H9 (cell line): ENCODE measurements at places on chromosomes 11 and 22. TPM values are rescaled to one million over a fixed set of nuclear protein-coding genes. Genes with fewer than 3 reads are reported as not detected.

- no peak for DNase-seq
Observed at GRCh38 chr11:123110397-123110796, 48.5 kb upstream of the HSPA8 start.

DNA sequence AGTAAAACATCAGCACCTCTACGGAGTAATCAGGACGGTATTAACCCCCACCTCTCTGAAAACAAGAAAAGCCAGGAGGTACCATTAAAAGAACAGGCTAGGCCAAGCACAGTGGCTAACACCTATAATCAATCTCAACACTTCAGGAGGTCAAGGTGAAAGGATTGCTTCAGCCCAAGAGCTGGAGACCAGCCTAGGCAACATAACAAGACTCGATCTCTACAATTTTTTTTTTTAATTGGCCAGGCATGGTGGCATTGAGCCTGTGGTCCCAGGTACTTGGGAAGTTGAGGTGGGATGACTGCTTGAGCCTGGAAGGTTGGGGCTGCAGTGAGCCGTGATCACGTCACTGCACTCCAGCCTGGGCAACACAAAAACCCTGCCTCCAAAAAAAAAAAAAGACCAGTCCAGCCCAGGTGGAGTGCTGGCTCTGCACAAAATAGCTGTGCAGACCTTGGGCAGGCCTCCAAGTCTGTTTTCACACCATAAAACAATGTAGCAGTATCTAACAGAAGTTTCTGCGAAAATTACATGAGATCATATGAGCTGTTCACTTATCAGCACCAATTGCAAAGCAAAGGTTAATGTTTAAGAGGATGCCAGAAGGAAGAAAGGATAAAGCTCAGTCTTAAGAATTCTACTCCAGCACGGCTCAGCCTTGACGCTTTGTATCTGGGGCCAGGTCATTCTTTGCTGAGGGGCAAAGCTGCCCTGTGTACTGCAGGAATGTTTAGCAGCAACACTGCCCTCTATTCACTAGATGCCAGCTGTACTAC lies 14.8 kb downstream of the CHKA start:
- no peak for DNase-seq

DNA sequence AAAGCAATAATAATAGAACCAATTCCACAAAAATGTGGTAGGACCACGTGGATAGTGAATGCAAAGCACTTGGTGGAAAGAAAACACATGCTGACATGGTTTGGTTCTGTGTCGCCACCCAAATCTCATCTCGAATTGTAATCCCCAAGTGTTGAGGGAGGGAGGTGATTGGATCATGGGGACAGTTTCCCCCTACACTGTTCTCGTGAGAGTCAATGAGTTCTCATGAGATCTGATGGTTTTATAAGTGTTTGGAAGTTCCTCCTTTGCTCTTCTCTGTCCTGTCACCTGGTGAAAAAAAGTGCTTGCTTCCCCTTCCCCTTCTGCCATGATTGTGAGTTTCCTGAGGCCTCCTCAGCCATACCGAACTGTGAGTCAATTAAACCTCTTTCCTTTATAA lies 421.9 kb upstream of the CADM1 start:
- DNase-seq = no peak

GRCh38 chr11:36110668-36111410 lies 167.0 kb downstream of the LDLRAD3 start:
- no peak for DNase-seq

DNA sequence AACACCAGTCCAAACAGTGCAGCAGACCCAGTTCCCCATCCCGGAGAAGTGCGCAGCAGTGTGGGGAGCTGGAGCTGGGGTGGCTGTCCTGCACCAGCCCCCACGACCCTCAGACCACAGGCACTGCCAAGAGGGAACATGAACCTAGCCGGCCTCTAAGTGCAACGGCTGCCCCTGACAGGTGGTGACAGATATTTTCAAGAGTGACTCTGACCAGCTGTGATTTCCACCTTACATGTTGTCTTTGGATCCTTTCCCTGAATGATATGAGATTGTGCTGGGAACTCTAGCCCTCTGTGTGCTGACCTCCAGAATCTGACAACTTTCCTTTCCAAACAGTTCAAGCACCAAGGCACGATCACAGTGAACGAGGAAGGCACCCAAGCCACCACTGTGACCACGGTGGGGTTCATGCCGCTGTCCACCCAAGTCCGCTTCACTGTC lies 12.6 kb downstream of the SERPIND1 start:
- DNase-seq = no peak

DNA sequence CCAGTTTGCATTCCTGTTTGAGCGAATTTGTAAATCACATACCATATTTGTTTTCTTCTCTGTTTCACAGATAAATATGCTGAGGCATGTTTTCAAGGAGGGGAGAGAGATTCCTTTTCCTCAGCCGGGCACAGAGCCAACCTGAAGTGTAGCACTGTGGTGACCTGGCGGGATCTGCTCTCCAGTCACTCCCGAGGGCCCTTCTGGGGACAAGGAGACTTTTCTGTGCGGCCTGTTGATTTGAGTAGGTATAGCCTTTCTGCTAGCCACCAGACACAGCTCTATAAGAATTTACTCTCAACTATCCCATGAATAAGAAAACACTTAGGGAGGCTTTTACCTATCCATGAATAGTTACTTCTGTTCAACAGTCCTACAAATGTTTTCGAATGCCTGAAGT lies 63.5 kb upstream of the FDX1 start:
- no peak for DNase-seq

DNA sequence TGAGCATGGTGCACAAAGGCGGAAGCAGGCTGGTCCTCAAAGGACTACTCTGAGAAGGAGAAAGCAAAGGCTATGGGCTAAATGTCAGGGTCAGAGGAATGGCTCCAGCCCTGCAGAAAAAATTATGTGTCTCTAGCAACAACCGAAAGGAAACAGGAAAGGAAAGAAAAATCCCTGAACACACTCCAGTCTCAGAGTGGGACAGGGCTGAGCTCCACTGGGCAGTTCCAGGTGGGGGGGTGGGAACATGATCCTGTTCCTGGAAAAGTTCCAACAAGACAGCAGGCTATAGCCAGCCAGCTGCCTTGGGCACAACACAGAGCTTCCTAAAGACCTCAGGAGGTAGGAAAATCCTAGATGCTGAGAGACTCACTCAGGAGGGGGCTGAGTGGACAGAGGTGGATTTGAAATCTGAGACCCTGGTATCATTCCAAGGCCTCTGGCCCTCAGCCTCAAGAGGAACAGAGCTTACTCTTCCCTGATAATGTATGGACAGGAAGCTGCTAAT lies 1088.2 kb downstream of the TBC1D22A start:
- DNase-seq = no peak

DNA sequence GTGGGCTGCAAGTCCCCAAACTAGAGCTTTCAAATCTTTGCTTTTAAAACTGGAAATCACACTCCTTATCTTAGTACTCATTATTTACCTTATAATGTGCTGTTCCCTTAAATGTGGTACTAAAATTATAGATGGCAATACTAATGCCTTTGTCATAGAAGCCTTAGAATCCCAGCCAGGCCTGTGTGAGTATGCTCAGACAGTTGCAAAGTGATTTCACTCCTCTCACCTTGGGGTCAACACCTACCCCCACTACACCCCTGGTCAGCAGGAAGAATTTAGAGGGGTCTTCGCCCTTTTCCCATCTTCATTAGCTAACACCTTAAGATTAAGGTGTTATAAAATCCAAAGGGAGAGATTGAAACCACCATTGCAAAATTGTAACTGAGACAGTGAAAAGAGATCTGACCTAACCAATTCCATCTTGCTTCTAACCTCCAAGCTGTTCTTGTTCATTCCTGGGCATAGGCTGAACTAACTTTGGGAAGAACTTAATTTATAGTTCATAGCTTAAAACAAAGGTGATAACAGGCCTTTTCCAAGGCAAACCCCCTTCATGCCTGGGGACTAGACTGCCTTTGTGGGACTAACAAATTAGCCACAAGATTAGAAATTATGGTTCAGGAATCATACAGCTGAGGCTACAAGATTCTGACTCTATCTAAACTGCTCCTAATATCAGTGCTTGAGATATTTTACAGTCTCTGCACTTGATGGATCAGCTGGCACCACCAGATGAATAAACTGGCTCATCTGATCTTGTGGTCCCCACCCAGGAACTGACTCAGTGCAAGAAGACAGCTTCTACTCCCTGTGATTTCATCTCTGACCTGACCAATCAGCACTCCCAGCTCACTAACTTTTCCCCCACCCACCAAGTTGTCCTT lies 10.4 kb upstream of the MRPL17 start:
- DNase-seq = no peak

GRCh38 chr11:62573006-62573591 lies 592 bp downstream of the EEF1G start:
- DNase-seq = no peak

DNA sequence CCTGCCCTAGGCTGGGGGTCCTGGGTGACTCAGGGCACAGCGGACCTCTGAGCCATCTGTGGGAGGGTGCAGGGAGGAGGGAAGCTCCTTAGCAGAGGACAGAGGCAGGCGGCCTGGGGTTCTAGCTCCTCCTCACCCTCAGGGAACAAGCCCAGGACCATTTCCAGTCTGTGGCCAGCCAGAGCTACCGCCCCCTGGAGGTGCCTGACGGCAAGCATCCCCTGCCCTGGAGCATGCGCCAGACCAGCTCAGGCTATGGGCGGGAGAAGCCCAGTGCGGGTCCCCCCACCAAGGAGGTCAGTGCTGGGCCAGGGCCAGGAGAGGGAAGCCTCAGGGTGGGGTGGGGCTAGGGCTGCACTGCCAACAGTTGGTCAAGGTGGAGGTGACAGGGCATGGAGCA lies 26.0 kb upstream of the LRRC10B start:
- peak; percentile 89 for DNase-seq

- DNase-seq = no peak
Observed at GRCh38 chr11:71485466-71485865, 32.5 kb downstream of the NADSYN1 start.

GRCh38 chr22:36910461-36910860 lies 3.0 kb upstream of the CSF2RB start:
- DNase-seq = no peak

GRCh38 chr11:28137832-28138231 lies 29.6 kb downstream of the METTL15 start:
- no peak for DNase-seq

- no peak for DNase-seq
Observed at GRCh38 chr11:76620489-76620888, 50.1 kb downstream of the LRRC32 start.

DNA sequence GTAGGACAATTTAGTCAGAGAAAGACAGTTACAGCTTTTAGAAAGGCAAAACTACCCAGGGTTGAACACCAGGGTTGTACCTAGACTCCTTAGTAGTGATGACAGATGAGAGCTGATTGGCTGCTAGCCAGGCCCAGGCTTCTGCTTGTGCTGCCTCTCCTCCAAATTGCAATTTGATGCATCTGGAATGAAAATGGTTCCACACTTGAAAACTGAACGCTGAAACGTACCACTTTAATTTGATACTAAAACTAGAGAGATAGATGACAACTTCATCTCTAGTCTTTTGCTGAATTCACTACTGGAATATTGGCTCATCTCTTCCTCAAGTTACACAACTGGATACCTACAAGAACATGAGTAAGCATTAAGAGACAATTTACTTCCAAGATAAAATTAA lies 19.2 kb upstream of the FNBP4 start:
- DNase-seq = no peak

DNA sequence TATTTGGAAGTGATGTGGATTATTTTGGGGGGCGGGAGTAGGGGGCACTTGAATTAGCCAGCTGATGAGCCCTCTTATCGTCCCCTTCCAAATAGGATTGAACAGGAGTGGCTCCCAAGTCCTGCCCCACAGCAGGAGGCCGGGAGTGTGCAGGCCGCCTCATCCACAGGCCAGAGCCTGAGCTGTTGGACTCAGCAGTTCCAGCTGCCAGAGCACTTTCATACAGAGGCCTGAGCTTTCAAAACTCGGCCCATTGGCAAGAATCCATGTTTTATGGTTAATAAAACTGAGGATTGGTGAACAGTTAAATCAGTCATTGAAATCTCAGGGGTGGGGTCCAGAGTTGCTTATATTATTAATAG lies 9.6 kb downstream of the FAM118A start:
- DNase-seq = no peak

DNA sequence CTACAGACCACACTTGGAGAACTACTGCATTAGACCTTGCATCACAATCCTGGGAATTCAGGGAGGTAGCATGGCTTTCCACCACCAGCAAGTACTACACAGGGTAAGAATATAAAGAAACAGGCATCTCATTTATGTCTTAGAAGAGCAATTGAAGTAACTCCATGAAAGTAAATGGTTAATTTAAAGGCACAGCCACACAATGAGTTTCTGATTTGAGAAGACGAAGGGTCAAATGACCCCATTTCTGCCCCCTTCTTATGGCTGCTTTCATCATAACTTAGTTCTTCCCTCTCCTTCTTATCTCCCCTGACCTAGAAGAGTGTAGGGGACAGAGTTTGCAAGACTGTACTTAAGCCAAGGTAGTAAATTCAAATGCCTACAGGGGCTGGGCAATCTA lies 6.0 kb downstream of the TRIM66 start:
- no peak for DNase-seq

DNA sequence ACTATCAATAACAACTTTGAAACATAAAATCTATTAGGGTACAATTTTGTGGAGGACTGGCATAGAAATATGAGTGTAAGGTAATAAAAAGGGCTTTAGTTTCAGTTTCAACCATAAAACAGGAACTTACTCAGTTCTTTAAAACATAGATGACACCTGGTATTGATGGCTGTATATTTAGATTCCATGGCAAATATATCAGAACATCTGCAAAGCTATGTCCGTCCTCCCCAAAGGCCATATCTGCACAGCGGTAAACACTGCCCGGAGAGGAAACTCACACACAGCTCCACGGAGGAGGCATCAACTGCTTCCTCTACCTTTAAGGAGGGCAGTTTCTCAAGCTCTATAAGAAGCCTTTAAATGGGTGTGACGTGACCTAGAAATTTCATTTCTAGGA lies 993.3 kb downstream of the BRD1 start:
- DNase-seq = no peak

DNA sequence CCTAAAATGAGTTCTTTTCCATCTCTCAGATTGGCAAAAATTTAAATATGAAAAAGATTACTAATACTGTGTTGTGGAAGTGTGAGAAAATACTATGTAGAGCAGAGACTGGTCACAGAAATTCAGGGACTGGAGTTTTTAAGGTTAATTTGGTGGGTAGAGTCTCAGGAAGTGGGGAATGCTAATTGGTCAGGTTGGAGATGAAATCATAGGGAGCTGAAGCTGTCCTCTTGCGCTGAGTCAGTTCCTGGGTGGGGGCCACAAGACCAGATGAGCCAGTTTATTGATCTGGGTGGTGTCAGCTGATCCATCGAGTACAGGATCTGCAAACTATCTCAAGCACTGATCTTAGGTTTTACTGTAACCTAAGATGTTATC lies 29.4 kb upstream of the TMEM86A start:
- DNase-seq = no peak

- no peak for DNase-seq
Observed at GRCh38 chr22:41140365-41140957, 48.1 kb downstream of the EP300 start.

Gene SLC25A45
- total RNA-seq = 1.1 and 1.6 TPM in 2 replicates

Gene GAB4
- not detected in 2 replicates for total RNA-seq

Gene SPINDOC
- total RNA-seq = 121 TPM in 2 replicates

Gene BTG4
- not detected in 2 replicates for total RNA-seq

Gene NOX4
- 2.3 and 3.0 TPM in 2 replicates for total RNA-seq

Gene HEPHL1
- total RNA-seq = 0.07 TPM in 1 of 2 replicates, not detected in the other

Gene BCO2
- 0.31 and 0.44 TPM in 2 replicates for total RNA-seq

Gene MYO7A
- 1.6 and 2.2 TPM in 2 replicates for total RNA-seq

Gene EIF3M
- total RNA-seq = 365 TPM in 2 replicates

Gene SYCE3
- total RNA-seq = 0.85 and 0.97 TPM in 2 replicates

Gene KCNJ1
- not detected in 2 replicates for total RNA-seq
